Hematopoietic multipotent progenitor cell (in vitro differentiated cells): ENCODE measurements at places on chromosomes 7 and 10. TPM values are rescaled to one million over a fixed set of nuclear protein-coding genes. Genes with fewer than 3 reads are reported as not detected.

- DNase-seq, result peak; percentile 14
These were observed 3.1 kb downstream of the KLLN start for GRCh38 chr10:87860156-87860795.

C7orf33 gene
- not detected for total RNA-seq

DNA sequence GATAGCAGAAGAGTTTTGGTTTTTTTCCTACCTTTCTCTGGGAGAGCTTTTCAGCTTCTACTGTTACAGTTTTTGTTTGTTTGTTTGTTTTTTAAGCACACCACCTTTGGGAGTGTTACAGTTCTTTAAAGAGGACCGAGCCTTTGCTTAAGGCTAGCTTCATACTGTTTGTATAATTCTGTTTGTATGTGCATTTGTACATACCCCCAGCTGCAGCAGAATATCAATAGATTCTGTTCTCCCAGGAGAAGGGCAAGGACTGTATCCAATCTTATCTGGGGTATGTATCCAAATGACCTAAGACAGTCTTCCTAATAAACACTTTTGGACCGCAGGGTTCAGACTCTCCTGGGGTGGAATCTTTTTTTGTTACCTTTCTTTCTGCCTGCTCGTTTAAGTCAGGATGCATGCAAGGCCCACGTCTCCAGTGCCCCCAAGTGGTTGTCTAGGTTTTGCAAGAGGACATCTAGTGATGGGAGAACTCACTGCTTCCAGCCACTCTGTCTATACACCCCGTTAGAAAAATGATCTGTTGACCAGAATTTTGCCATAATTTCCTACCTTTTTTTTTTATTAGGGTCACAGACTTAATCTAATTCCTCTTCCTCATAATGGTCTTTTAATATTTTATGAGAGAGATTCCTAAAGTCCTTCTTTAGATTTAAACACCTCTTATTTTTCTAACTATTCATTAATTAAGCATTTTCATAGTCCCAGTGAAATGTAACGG, 23.9 kb downstream of the NRF1 start:
- DNase-seq, result peak; percentile 65

PDZD7 gene
- total RNA-seq, result 1.3 TPM

CALHM2 gene
- total RNA-seq, result 25.6 TPM

GRCh38 chr7:27476493-27476892, 186.2 kb downstream of the HIBADH start:
- no peak for DNase-seq
